Activated naive CD4-positive, alpha-beta T cell (primary cell): ENCODE measurements at places on chromosomes 7 and 10.

DNA sequence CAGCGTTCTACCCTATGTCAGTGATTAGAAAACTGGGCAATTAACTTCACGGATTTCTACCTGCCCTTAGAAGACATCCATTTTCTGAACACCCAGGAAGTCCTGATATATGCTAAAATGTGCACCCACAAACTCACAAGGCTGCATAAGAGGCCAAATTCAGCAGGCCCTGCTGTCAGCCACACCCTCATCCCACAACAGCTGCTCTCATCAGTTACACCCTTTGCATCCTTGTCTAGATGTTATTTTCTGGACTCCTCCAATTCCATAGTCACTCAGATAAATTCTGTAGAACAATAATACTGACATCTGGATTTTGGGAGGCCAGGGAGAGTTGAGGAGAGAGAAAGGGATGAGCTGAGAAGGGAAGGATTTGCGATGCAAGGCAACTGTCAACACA is 208.9 kb downstream of the TAX1BP1 start:
- no peak for DNase-seq

GRCh38 chr7:48245751-48246472 is 74.7 kb downstream of the ABCA13 start:
- DNase-seq = no peak

- no peak for DNase-seq
Observed at GRCh38 chr7:151484971-151485707, 34.6 kb downstream of the RHEB start.

DNA sequence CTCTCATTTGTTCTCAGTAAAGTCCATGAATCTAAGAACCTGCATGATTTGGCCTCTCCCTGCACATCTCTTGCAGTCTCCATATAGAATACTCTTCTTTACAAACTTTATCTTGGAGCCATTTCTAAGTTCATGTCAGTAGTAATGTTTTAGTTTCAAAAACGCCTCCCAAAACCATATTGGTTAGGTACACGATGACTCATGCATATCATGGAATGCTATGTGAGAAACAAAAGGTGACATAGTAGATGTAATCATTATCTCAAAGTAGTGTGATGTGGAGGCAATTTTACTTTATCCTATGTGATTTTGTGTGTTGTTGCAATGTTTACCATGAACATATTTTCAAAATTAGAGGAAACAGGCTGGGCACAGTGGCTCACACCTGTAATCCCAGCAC is 520.7 kb downstream of the KCNMA1 start:
- no peak for DNase-seq

GRCh38 chr7:105734233-105734632 is 142.2 kb downstream of the ATXN7L1 start:
- DNase-seq = no peak

DNA sequence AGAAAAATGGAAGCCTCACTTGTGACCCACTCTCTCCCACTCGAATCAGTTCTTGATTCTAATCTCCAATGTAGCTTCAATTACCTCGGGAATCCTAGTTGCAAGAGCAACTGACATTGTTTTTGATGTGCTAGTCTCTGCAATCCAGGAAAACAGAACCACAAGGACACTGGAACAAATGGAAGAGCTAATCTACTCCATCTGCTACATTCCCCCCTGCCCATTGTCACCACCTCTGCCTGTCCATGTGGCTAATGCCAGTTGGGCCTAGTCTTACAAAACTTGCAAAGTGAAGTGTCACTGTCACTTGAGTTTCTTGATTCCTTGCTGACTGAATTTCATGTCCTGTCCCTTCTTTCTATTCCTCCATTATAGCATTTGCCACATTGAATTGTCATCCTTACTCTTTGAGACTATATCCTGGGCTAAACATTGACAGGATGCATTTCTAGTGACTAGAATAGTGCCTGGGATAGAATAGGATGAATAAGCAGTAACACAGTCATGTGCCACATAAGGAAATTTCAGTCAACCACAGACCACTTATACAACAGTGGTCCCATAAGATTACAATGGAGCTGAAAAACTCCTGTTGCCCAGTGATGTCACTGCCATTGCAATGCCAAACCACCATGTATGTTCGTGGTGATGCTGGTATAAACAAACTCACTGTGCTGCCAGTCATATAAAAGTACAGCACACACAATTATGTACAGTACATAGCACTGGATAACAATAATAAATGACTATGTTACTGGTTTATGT is 13.5 kb downstream of the GCC1 start:
- DNase-seq = no peak

- DNase-seq = no peak
Observed at GRCh38 chr7:55265836-55266642, 99.1 kb upstream of the LANCL2 start.

DNA sequence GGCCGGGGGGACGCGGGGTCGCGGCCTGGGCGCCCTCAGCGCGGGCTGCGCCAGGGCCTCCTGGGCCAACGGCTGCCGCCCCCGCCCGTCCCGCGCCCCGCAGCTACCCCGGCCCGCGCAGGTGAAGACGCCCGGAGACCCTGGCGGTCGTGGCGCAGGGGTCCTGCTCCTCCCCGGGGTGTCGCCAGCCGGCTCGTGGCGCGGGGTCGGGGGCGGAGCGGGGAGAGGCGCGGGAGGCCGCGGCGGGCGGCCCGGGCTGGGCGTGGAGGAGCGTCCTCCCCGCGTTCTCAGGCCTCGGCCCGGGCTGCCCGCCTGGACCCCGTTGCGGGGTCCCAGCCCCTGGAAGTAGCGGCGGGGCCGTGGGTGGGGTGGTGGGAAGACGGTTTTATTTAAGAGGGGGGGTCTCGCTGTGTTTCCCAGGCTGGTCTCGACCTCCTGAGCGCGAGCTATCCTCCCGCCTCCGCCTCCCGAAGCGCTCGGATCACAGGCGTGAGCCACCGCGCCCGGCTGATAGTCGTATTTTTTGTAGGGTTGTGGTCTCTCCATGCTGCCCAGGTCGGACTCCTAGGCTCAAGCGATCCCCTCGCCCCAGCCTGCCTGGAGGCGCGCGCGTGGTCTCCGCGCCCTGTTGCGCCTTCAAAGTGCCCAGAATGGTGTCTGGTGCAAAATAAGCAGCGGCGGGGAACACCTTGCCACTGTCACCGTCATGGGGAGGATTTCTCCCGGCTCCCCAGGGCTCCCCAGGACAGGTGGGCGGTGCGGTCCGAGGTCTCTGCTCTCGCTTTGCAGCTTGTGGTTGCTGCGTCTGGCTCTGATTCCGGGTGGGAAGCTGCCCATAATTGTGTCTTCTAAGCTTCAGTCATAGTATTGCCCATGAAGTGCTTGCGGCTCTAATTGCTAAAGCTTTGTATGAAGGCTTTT is 15.3 kb upstream of the SUN1 start:
- no peak for DNase-seq

DNA sequence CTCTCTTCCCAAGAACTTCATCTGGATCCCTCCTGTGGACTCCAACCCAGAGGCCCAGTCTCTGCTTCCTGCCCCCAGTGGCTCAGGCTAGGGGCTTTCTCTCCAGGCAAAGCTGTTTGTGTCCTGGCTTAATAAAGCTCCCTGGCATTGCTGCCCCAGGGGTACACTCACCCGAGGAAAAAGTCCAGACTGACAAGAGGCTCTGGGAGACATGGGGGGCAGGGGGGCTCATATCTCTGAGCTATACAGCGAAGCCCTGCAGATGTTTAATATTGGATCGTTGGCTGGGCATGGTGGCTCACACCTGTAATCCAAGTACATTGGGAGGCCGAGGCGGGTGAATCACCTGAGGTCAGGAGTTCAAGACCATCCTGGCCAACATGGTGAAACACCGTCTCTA is 10.7 kb upstream of the COMTD1 start:
- DNase-seq = no peak

- DNase-seq = peak; percentile 52
Observed at GRCh38 chr10:130301021-130301892, 165.1 kb downstream of the GLRX3 start.

DNA sequence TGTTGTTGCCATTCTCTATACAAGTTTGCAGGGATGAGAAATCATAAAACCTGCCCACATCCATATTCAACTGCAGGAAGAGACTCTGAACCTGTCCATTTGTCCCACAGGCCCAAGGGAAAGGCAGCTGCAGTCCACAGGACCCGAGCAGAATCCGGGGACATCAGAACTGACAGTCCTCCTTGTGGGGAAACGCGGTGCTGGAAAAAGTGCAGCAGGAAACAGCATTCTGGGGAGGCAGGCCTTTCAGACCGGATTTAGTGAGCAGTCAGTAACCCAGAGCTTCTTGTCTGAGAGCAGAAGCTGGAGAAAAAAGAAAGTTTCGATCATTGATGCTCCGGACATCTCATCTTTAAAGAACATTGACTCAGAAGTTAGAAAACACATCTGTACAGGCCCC is 23.5 kb downstream of the GIMAP8 start:
- DNase-seq = no peak

DNA sequence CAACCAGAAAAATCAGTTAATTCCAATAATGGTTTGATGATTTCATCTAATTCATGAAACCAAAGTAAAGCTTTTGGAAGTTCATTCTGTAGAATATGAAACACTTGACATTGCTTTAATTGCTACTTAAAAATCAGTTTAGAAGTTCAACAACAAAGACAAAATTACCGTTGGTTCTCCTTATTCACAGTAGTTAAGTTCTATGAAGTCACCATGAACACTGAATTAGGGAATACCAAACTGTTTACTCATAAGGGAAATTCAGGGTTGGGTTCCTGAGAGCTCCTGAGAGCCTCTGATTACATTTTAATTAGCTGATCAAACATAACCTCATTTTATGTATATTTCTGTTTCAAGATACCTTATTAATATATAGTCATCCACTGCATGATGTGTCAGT is 46.2 kb downstream of the ZNF438 start:
- DNase-seq = no peak

DNA sequence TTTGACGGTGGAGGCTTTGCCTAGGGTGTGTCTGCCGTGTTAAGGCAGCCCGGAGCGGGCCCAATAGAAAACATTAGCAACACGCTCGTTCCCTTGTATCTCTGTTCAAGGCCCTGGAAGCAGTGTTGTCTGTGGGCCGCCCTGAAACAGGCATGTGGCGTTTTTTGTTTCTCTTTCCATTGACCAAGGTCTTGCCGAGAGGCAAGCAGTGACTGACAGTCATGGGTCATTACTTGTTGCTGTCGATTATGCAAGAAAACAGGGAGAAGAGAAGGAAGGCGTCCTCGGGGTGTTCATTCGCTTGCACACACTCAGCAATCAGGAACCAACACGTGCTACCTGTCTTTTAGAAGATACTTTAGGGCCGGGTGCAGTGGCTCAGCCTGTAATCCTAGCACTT is 92.5 kb downstream of the EZH2 start:
- DNase-seq = no peak

GRCh38 chr7:132063800-132064199 is 507.4 kb upstream of the PODXL start:
- no peak for DNase-seq

DNA sequence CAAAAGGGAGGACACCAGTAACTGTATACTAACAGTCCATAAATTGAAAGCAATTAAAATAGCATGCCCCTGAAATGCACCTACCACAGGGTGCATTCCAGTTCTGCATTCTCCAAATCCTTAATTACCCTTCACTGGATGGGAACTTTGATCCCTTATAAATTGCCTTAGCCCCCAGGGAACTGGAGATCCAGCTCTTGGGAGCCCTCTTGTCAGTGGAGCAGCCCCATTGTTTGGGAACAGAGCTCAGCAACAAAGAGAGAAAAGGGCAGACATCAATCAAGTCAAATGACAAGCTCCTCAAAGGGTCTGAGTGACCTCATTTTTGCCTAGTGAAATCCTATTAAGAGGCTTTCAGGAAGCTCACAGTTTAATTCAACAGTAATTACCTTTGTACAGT is 472.6 kb downstream of the XPNPEP1 start:
- DNase-seq = no peak

DNA sequence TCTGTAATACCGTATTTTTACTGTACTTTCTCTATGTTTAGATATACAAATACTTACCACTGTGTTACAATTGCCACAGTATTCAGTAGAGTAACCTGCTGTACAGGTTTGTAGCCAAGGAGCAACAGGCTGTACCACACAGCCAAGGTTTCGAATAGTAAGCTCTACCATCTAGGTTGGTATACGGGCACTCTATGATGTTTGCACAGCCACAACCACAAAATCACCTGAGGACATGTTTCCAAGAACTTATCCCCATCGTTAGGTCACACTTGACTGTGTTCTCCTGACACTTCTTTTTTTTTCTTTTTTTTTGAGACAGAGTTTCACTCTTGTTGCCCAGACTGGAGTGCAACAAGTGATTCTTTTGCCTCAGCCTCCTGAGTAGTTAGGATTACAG is 134.6 kb upstream of the TRIM24 start:
- DNase-seq = no peak

DNA sequence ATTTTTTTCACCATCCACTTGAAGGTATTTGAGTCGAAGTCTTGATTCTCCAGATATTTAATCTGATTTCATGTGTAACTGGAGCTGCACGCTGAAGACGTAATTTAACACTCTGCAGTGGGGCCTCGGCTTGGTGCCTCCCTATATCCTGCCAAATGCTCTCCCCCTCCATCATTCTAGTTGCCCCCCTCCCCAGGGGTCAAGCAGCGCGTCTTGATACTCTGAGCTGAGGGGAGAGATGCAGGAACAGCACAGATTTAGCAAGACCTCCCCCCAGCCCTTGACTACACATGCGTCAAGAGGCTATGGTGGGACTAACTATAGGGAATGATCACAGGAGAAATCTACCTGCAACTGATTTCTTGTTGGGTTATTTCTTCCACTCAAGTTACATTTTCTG is 85.8 kb downstream of the PRPF18 start:
- DNase-seq = no peak

DNA sequence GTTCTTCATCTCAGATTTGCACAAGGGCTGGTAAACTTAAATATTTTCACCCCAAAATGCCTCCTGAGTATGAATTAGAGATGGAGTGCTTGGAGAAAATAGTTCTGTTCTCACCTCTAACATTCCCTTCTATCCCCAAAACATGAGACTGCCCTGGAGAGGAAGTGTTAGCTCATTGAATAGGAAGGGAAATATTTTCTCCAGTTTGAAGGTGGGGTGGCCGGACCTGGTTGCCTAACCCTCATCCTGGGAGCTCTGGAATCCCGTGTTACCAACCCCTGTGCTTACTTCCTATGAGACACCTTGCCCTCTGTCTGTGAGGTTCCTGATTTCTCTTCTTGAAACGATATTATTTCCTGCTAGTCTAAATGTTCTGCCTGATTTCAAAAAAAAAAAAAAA is 779 bp downstream of the IFIT2 start:
- DNase-seq = no peak

GRCh38 chr7:15839416-15840100 is 153.1 kb upstream of the MEOX2 start:
- no peak for DNase-seq

- DNase-seq = no peak
Observed at GRCh38 chr10:122550983-122551382, 9.6 kb upstream of the DMBT1 start.

DNA sequence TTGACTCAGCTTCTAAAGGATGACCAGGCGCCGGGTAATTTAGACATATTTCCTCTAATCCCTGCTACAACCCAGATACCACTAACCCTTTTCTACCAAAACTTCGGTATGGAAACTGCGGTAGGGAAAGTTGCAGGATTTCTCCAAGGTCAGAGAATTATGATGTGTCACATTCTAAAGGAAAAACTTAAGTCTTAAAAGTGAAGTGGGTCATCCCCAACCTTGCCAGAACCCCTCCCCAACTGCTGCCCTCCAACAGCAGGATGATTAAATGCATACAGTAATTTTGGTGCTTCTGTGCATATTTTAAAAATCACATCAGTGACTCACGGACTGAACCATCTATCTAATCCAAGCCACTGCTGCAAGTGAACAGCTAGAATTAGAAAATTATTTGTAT is 52.7 kb downstream of the GRB10 start:
- DNase-seq = no peak
